ENCODE measurements at places on chromosomes 7 and 10.
A peak's percentile ranks its signal among the peaks of the same experiment; 100 is the strongest.

DNA sequence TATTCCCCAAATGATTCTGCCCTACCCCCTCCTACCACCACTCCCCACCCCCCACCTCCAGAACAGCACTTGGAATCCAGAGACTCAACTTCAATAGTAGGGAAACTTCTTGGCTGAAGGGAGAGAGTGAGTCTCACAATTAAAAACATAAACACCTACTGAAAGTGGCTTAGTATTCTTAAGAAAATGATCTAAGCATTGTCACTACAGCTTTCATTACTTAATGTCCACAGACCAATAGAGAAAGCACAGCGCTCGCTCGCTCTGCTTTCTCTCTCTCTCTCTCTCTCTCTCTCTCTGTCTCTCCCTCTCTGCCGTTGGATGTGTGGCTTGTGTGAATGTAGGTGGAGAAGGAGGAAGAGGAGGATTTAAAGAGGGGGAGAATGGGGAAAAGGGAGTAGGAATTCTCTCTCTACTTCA lies 1.5 kb upstream of the SEMA3A start:
- DNase-seq = peak; percentile 28

- DNase-seq = no peak
Measured at GRCh38 chr7:148590471-148590870, at the start of gene C7orf33. Gene C7orf33 (plus strand): TSS chr7:148590766. CDS start chr7:148590926, 160 bp downstream.

DNA sequence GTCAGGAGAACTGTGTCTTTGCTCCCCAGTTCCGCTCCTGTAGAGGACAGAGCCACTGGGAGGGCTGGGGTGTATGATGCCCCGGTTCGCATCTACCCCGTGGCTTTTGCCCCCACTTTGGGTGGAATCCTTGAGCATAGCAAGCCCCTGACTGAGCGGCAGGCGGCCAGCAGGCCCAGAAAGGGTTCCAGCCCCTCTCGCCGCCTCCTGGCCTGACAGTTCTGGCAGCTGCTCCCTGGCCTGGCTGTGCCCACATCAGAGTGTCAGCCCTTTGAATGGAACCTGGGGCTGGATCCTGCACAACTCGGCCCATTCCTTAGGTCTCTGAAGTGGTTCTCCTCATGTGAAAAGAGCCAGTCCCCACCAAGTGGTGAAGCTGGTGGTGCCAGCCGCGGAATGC lies 106.7 kb downstream of the GRK5 start:
- DNase-seq = no peak

DNA sequence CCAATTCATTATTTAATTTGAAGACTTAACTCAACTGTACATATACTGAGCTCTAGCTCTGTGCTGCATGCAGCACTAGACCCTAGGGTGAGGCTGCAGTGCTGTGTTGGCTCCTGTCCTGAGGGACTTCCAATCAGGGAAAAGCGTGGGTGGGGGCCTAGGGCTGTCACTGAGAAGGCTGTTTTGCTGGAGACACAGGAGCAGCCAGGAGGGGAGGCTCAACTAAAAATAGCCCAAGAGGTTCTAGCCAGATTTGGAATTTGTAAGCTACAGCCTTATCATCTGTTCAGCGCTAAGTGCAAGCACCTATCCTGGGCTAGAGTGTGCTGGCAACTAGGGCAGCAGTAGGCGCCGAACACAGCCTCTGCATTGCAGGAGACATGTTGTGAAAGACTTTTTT lies 121.1 kb downstream of the VWC2 start:
- DNase-seq = no peak

GRCh38 chr7:158767707-158768106 lies 61.6 kb downstream of the ESYT2 start:
- DNase-seq = no peak

DNA sequence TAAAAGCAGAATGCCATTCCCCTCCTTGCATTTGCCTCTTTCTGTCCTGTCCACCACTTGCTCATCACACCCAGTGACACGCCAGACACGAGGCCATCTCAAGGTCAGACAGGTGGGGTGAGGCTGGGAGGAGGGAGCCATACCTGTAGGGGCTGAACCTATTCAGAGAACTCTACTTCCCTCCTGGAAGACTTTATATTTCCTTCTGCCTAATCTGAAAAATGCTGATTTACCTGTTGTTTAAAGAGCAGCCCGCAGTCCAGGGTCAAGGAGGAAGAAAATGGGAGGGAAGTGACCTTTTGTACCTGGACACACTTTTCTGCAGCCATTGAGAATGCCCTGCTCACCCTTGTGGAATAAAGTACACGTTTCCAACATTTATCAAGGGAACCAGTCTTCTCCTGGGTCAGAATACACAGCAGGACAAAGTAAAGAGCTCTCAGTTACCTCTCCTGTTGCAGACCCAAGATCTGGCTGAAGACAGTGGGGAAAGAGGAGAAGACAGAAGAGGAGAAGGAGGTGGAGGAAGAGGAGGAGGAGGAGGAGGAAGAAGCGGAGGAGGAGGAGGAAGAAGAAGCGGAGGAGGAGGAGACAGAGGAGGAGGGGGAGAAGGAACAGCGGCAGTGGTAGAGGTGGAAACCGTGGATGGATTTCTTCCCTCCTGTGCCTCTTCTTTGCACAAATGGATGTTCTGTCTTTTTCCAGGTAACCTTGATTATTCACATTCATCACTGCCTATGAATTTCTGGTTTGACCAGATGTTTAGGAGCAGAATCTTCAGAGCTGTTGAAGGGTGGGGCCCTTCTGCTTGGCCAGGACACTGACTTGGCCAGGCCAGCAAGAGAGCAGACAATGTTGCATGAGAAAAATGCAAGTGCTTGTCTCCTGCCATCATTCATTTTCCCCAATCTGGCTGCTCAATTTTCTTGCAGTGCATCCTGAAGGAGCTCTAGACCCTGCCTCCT lies 1.2 kb upstream of the BLNK start:
- no peak for DNase-seq

DNA sequence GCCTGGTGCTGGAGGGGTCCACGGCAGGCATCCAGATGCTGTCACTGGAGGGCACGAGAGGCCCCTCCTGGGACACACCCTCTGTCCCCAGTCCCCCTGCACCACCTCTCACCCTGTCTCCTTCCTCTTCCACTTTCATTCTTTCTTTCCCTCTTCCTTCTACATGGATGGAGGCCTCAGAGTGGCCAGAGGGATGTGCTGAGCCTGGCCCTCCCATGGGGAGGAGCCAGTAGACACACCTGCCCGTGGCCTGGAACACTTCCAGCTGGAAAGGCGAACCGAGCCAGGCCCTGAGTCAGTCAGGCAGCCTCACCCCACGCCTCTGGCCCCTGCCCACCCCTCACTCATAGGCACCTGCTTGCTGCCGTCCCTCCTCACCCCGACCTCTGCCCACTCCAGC lies 55.9 kb upstream of the MXI1 start:
- DNase-seq = no peak

DNA sequence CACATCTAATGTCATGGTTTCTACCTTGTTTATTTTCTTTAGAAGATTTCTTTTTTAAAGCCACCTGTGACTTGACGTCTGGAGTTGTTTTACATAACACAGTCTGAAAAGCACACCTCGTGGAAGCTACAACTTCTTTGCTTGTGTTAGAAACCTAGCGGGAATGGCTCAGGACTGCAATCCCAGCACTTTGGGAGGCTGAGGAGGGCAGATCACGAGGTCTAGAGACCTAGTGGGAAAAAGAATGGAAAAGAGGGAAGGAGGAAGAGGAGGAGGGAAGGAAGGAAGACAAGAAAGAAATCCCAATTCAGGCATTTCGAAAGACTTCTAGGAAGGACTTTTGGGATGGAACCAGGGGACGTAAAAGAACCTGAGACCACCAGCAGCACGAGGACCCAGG lies 146.3 kb upstream of the CELF2 start:
- DNase-seq = no peak

DNA sequence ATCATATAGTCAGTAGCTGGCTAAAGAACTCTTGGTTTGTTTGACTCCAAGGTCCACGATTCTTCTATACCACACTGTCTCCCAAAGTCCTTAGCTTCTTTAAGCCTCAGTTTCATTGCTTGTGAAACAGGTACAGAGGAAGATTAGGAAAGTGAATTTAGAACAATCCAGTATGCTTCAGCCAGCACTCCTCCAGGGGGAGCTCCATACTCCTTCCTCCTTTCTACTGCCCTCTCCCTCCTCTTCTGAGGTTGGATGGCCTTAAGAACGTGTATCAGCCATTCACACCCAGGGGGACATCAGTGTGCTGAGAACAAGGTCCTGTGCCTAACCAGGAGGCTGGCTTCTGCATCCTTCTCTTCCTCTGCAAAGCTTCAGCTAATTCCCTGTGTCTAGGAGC lies 54.8 kb upstream of the CALD1 start:
- DNase-seq = peak; percentile 11

DNA sequence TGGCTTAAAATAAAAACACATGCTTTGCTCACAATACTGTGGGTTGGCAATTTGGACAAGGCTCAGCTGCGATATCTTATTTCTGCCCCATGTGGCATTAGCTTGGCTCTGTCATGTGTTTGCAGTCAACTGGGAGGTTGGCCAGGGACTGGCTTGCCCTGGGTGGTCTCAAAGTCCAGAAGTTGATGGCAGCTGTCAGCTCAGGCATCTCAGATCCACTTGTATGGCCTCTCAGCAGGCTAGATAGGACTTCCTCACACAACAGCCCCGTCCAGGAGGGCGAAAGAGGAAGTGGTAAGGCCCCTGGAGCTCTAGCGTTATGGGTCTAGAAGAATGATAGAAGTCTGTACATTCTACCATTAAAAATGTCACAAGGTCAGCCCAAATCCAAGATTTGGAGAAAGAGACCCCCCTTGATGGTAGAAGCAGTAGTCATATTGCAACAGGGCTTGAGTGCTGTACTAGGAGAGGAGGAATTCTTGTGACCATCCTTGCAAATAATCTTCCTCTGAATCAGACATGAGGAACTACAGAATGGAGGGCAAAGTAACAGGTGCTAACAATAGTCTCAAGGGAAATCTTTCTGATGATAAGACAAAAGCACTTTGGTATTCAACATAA lies 166.2 kb downstream of the FAM107B start:
- DNase-seq = peak; percentile 88

GRCh38 chr7:115637128-115637527 lies 393.4 kb downstream of the TFEC start:
- no peak for DNase-seq

DNA sequence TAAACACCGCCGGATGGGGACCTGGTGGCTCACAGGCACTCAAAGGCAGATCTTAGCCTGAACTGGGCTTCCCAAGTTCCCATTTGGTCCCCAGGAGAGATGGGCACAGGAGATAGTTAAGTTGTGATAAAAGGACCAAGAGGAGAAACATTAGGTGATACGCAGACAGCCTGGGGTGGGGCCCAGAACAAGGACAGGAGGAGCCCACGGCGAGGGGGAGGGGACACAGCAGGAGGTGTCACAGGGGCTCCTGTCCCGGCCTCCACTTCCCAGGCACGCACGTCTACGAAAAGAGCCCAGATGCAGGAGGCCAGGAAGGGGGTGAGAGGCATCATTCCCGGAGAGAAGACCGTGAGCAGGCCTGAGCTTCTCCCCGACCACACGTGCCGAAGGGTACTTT lies 16.3 kb upstream of the DNAAF5 start:
- no peak for DNase-seq

DNA sequence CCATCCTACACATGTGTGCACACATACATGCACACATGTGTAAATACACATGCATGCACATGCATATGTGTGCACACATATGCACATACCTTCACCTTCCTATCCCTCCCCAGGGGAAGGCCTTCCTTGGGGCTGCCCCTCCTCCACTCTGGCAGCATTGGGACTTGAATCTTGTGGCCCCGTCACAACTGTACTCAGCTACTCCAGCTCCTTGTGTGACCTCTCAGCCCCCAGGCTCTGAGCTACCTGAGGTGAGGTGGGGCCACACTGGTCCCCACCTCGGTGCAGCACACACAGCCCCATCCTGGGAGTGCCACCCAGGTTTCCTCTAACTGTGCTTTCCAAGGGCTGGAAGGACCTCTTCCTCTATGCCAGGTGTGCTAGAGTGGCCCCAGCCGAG lies 116.0 kb downstream of the LHPP start:
- DNase-seq = no peak

GRCh38 chr10:22335173-22335933 lies 9.9 kb upstream of the SPAG6 start:
- no peak for DNase-seq

DNA sequence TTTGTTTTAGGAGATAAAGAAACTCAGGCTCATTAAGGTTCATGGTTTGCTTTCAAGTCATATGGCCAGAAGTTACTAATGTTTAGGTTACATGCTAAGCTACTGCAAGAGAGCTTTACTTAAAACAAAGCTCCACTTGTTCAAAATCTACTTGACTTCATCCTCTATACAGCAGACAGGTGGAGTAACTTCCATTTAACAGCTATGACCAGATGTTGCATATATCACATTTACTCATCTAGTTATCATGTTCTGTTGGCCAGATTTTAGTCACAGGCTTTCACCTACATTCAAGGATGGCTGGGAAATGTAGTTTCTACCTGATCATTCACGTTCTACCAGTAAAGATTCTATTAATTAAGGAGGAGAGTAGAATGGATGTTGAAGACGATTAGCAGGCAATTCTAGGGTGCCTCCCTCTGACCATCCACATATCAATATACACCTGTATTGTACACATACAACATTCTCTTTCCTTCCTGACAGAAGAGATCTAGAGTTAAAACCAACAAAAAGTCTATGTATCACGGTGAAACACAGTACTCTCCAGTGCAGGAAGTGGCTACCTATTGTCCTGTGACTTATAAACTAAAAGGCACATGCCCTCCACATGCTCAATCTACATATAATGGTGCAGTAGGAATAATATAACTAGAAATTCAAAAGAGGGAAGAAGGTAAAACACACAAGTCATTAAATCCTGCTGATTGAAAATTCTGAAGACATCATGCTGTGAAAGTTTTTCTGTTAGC lies 488.0 kb downstream of the MDFIC start:
- no peak for DNase-seq

GRCh38 chr10:107072786-107073185 lies 91.7 kb downstream of the SORCS1 start:
- DNase-seq = no peak

DNA sequence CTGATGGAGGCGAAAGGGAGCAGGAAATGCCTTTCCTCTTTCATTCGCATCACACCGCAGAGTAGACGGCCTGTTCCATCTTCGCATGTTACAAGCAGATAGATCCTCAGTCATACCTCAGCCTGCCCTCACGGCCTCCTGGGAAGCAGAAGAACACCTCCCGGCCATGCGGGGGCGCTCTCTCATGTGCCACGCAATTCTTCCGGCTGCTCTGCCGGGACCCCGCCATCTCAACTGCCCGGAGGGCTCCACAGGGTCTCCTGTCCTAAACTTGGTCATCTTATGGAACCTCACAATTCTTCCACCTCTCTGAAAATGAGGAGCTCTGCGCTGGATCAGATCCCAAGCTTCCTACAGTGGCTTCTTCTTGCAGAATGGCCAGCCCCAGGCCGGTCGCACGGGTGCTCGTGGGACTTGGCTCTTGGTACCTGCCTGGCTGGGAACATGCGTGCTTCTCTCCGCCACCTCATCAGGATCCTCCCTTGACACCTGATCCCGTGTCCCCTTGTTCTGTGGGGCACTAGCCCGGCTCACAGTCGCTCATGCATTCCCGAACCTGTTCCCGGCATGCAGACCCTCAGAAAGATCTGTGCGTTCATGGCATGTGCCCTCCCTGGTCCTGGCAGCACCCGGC lies 262.8 kb upstream of the SHH start:
- DNase-seq = no peak

- no peak for DNase-seq
Measured at GRCh38 chr10:114823077-114823463, 1.5 kb downstream of the FHIP2A start.

- DNase-seq = no peak
Measured at GRCh38 chr10:110932505-110933180, 13.2 kb downstream of the SHOC2 start.
